Naive thymus-derived CD8-positive, alpha-beta T cell (primary cell): ENCODE measurements at places on chromosomes 11 and 22. TPM values are rescaled to one million over a fixed set of nuclear protein-coding genes. Genes with fewer than 3 reads are reported as not detected.

DNA sequence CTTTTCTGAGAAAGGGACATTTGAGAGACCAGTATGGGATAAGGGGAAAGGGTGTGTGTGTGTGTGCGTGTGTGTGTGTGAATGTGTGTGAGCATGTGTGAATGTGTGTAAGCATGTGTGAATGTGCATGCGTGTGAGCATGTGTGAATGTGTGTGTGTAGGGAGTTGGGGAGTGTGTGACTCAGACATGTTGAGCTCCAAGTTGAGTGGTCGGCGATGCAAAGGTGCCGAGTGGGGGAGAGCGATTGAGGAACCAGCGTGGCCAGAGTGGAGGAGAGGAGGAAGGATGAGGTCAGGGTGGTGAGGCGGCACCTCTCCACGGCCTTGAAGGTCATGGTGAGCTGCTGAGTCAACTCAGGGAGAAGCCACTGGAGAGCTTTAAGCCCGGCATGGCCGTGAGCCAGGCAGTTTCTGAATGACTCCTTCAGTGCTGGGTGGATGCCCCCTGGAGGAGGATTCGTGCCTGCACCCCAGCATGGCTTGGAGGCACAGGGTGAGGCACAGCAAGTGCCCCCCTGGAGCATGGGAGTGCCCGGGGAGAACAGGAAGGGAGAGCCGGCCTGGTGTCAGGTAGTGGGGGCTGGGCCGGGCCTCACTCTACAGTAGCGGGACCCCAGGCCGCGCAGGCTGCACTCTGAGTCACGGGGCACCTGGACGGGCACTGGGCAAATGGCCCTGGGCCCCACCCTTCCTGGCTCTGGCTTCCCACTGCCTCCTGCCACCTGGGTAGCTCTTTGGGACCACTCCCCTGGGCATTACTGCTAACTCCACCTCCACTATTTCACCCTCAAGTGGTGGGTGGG, 8.2 kb upstream of the CCDC88B start:
- DNase-seq = peak; percentile 60

DNA sequence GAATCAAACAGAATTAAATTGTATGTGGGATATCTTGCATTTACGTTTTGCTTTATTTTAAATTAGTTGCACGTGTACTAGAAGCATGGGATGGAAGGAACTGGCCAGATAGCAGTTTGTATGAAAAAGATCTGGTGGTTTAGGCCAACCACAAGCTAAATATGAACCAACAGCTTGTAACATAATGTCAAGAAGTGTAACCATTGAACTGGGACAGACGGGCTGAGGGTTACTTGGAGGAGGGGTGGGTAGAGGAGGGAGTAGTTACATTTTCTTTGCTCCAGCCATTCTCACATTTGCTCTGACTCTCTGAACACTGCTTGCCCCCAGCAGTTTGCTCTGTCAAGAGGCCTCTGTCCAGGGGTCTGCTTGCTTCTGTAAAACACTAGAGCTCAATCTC, 31.7 kb upstream of the CXCR5 start:
- DNase-seq = no peak

DNA sequence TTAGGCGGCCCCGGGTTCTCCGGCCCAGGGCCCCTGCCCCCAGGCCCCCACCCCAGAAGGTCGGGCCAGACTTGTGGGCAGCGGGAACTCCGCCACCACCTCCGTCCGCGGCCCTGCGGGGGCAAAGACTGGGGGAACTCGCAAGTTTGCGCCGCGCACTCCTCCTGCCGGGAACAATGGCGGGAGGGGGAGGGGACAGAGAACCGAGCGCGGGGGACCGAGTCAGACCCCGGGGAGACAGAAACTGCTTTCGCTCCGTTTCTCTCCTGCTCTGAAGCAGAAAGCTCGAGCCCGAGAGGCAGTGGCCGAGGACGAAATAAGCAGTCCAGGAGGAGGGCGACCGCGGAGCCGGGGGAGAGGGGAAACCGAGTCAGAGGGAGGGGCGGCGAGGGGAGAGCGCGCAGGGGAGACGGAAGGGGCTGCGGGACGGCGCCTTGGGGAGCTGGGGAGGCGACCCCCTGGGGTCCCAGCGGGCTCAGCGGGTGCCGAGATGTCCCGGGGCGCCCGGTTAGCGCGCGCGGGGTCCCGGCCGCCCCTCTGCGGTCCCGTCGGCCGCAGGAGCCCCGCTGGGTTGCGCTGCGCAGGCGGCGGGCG, 555 bp downstream of the TP53I11 start:
- DNase-seq = peak; percentile 33

DNA sequence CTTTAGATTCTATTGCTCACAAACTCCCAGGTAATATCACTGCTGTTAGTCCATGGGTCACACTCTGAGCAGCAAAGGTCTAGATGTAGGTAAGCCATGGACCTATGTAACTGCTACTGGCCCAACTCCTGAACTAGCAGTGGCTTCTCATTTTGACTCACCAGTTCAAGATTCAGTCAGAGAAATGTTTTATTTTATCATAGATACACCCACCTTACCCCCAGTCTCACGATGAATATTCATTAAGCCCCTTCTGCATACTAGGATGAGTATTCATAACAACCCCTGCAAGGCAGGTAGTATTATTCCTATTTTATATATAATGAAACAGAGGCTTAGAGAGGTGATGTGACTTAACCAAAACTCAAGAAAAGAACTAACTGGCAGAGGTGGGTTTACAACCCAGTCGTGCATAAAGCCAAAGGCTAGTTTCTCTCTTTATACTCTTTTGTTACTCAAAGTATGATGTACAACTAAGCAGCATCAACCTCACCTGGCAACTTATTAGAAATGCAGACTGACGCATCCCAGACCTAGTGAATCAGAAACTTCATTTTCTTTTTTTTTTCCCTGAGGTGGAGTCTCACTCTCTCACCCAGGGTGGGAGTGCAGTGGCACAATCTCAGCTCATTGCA, 957.6 kb upstream of the CCDC90B start:
- no peak for DNase-seq

DNA sequence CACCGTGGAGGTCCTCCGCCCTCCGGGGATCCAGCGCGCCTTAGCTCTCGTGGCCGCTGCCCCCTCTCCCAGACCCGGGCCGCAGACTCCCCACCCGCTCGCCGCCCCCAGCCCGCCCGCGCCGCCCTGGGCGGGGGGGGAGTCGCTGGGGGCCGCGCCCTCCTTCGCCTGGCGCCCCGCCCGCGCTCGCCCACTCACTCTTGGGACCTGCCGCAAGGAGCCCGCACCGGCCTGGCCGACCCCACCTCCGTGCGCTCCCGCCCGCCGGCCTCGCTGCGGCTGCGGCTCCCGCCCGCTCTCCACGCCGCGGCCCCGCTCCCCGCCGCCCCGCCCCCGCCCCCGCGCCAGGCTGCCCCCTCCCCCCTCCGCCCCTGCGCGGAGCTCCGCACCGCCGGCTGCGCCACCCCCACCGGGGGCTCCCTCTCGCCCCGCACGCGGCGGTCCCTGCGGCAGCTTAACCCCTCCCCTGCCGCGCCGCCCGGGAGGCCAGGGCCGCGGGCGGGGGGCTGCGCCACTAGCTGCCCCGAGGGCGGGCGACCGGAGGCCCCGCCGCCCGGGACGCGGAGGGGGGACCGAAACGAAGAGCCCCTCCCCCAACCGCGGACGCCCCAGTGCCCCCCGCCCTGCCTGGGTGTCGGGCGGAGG, 724 bp upstream of the RASGRP2 start:
- DNase-seq = peak; percentile 48

DNA sequence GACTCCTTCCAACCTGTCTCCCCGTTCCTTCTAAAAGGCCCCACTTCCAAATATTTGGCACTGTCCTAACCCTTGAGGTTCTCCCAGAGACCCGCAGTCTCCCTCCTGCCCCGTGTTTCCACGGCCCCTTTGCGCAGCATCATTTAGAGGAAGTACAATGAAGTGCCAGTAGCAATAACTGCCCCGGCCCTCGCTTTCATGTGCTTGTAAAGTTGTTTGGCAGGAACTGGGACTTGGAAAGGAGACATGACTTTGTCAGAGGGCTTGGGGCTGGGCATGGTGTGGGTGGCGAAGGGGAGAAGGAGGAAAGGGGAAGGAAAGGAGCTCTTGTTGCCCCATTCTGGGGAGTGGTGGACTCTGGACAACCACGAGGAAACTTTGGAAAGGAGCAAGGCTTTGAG, 2.6 kb downstream of the CD44 start:
- no peak for DNase-seq

DNA sequence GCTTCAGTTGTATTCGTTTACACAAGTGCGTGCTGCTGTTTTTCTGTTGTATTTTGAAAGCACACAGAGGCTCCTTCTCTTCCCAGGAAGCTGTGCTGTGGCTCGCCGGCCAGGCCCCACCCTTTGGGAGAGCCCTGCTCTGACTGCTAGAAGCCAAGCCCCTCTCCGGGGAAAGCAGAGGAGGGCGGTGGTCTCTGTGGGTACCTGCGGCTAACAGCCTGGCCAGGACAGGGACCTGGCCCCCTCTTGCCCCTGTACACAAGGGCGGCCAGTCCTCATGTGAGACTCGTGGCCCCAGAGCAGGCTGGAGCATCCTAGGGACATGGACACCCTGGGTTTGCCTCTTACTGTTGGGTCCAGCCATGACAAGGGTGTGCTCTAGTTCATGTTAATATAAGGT, 14.8 kb downstream of the MOB2 start:
- no peak for DNase-seq

GRCh38 chr11:121144723-121145122, 43.7 kb downstream of the TECTA start:
- no peak for DNase-seq

- no peak for DNase-seq
These were observed 1.2 kb downstream of the RAB6A start for GRCh38 chr11:73759610-73760134.

DNA sequence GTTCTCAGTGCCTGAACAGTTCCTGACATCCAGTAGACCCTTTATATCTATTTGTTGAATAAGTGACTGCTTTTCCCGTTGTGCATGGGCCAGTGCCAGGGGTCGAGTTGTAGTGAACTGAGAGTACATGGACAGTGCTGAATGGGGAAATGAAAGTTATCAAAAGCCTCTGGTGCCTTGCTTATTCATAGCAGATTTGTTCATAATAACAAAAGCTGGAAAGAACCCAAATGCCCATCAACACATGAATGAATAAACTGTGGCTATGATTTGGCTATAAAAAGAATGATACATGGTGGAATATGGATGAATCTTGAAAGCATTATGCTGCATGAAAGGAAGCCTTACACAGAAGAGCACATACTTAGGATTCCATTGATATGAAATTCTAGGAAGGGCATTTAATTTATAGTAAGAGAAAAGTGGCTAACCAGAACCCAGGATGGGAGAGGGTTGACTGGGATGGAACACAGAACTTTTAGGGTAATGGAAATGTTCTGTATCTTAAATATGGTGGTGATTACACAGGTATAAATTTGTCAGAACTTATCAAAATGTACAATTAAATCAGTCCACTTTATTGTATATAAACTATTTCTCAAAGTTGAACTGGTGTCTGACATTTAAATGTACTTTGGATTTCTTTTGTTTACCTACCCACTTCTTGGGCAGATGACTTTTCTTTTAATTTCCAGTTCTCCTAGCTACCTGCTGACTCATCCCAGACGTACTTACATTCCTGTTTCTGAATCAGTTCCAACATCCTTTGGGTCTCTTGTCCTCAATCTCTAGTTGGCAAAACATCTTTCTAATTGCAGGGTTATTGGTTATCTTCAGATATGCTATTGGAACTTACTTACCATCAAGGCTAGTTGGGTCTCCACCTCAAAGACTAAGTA, 42.8 kb downstream of the PACS1 start:
- no peak for DNase-seq

DNA sequence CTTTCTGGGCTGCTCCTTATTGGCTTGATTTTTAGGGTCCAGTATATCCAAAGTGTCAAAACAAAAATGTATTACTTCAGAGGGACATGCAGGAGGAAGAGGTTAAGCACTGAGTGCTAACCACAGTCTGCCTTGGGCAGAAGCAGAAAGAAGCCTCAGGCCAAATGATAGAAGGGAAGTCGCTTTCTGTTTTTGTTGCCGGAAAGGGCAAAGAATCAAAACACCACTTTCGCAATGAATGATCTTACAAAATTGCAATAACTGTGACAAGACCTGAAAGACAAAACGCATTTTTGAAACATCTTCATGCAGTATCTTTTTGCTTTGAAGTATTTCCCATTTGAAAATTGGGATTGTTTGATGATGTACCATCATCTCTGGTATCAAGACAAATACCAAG, 70.1 kb upstream of the PICALM start:
- no peak for DNase-seq

DNA sequence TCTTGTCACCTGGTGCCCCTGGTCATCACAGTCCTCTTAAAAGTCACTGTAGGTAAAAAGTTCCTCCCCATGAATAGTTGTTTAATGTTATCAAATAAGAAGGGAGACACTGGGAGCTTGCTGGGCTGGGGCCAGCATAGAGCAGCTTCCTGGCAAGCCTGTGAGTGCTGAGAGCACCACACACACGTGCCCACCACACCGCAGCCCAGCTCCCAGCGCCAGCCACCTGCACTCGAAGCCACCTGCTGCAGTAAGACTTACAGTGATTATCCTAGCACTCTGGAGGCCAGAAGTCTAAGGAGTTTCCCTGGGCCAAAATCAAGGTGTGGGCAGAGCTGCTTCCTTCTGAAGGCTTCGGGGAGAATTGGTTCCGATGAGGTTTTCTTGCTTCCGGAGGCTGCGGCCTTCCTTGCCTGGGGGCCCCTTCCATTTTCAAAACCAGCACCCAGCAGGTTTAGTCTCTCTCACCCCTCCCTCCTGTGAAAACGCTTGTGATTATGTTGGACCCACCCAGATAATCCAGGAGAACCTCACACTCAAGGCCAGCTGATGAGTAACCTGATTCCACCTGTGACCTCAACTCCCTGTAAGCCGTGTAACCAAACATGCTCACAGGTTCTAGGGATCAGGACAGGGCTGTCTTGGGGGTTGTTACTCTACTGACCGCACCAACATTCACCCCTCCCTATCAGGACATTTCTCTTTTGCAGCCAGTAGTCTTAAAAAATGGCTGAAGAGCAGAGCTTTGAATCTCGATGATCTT, 687.2 kb downstream of the TBC1D22A start:
- DNase-seq = no peak

DNA sequence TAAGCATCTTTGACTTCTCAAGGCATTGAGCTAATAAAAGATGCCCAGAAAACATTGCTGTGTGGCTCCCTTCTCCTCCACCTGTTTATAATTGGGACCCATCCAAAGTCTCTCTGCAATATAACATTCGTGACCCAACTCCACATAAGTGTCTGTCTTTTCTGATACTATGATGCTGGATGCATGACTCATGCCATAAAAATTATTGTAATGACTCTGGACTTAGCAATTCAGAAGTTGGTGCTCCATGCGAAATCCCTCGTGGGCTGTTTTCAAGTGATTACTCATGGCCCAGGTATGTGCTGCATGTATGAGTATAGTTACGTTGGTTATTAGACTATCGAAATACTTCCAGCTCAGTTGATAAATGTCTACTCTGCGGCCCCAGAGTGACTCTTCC, 11.7 kb downstream of the FJX1 start:
- DNase-seq = no peak

GRCh38 chr22:16783930-16784354, 41.3 kb downstream of the XKR3 start:
- no peak for DNase-seq

- DNase-seq = no peak
These were observed 6.9 kb downstream of the SMCO4 start for GRCh38 chr11:93536101-93536861.

Gene SNX19
- total RNA-seq = 66.7 TPM

Gene OR56B4
- not detected for total RNA-seq

Gene HSPB2
- total RNA-seq = not detected

Gene TSPAN32
- 171 TPM for total RNA-seq

Gene WT1
- not detected for total RNA-seq

Gene LUZP2
- total RNA-seq = not detected

Gene EP300
- total RNA-seq = 106 TPM

Gene FREY1
- total RNA-seq = 3.4 TPM

Gene OR8G1
- not detected for total RNA-seq
